ENCODE measurements at places on chromosomes 16 and 17. TPM values are rescaled to one million over a fixed set of nuclear protein-coding genes. Genes with fewer than 3 reads are reported as not detected.

Gene CCL7
- not detected for total RNA-seq

Gene MIS12
- 12.3 TPM for total RNA-seq

Gene PRKCA
- total RNA-seq = 5.1 TPM

Gene OR1A1
- total RNA-seq = not detected

Gene CD300H
- total RNA-seq = not detected

GRCh38 chr16:68079626-68080344 lies 5.4 kb upstream of the NFATC3 start:
- no peak for DNase-seq
- H3K4me1 ChIP-seq = peaks cover 6% of the 10 kb centered on the region
- H3K36me3 ChIP-seq = no peaks in the 10 kb centered on the region
- peak overlapping the region; percentile 56 for H3K27ac ChIP-seq
- no peaks in the 10 kb centered on the region for H3K27me3 ChIP-seq

DNA sequence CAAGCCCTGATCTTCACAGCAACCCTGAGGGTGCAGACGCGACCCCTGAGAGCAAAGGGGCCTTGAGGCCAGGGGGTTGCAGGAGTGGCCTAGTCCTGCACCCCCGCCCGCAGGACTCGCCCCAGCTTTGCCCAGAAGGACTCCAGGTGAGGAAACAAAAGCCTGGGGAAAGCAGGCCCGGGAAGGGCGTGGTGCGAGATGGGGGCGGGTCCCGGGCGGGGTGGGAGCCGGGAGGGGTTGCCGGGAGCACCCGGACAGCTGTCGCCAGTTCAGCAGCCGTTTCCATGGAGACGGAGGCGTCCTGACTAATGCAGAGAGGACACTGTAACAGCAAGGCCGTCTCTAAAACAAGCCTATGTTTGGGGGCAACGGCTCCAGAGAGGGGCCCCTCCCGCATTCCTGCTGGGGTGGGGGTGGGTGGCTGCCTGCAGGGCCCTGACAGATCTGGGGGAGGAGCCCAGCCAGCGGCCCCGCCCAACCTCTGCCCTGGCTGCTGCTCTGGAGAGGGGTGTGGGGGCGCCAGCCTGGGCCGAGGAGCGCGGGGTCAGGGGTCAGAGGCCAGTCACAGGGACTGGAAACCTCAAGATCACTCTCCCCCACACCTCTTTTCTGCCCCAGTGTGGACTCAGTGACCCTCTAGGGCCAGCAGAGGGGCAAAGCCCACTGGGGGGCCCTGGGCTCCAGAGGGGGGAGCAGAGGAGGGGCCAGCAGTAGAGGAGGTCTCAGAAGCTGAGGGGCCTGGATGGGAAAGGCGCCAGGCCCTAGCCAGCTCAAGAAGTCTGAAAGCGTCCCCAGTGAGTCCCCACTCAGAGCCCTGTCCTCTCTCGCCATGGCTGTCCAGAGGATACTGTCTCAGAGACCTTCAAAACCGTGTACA lies 3.1 kb upstream of the TPPP3 start:
- peak; percentile 83 for DNase-seq
- H3K4me1 ChIP-seq = peaks cover 6% of the 10 kb centered on the region
- H3K36me3 ChIP-seq = no peaks in the 10 kb centered on the region
- no peak overlapping the region for H3K4me3 ChIP-seq
- no peaks in the 10 kb centered on the region for H3K27me3 ChIP-seq

- H3K27ac ChIP-seq = peak within 1 kb of the TSS; percentile 93
- DNase-seq = peak; percentile 96
- peak within 1 kb of the TSS; percentile 98 for H3K4me3 ChIP-seq
- no peaks in the 10 kb centered on the region for H3K27me3 ChIP-seq
- no peaks in the 10 kb centered on the region for H3K36me3 ChIP-seq
Measured at GRCh38 chr17:42422958-42423712, at the start of gene CAVIN1. Gene CAVIN1 (minus strand): TSS chr17:42423256. CDS start chr17:42423097, 159 bp downstream.

DNA sequence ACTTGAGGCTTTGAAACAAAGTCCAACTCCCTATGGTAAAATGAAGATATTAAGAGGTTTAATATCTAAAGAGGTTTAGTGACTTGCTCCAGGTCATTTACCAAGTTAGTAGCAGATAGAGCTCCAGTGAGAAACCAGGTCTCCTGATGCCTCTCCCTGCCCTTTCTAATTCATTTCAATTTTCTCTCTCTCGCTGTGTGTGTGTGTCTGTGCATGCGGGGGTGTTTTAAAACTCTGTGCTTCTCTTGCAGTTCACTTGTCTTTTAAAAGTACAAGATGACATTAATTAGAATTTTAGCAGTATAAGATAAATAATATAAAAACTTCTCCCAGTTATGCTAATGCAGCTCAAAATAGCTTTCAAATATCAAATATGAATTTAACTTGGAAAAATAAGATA lies 8.2 kb upstream of the ZP2 start:
- H3K36me3 ChIP-seq = no peaks in the 10 kb centered on the region
- no peak for DNase-seq
- H3K27me3 ChIP-seq = no peaks in the 10 kb centered on the region
- no peak overlapping the region for H3K4me3 ChIP-seq

GRCh38 chr17:75346906-75347305 lies 57.7 kb upstream of the SLC25A19 start:
- H3K4me3 ChIP-seq = no peak overlapping the region
- no peaks in the 10 kb centered on the region for H3K36me3 ChIP-seq
- peak overlapping the region; percentile 10 for H3K27ac ChIP-seq
- no peaks in the 10 kb centered on the region for H3K4me1 ChIP-seq

- H3K36me3 ChIP-seq = no peaks in the 10 kb centered on the region
- H3K27me3 ChIP-seq = no peaks in the 10 kb centered on the region
- DNase-seq = no peak
- no peak overlapping the region for H3K4me3 ChIP-seq
- H3K27ac ChIP-seq = no peak overlapping the region
Measured at GRCh38 chr17:42027961-42028790, 8.3 kb downstream of the NKIRAS2 start.

DNA sequence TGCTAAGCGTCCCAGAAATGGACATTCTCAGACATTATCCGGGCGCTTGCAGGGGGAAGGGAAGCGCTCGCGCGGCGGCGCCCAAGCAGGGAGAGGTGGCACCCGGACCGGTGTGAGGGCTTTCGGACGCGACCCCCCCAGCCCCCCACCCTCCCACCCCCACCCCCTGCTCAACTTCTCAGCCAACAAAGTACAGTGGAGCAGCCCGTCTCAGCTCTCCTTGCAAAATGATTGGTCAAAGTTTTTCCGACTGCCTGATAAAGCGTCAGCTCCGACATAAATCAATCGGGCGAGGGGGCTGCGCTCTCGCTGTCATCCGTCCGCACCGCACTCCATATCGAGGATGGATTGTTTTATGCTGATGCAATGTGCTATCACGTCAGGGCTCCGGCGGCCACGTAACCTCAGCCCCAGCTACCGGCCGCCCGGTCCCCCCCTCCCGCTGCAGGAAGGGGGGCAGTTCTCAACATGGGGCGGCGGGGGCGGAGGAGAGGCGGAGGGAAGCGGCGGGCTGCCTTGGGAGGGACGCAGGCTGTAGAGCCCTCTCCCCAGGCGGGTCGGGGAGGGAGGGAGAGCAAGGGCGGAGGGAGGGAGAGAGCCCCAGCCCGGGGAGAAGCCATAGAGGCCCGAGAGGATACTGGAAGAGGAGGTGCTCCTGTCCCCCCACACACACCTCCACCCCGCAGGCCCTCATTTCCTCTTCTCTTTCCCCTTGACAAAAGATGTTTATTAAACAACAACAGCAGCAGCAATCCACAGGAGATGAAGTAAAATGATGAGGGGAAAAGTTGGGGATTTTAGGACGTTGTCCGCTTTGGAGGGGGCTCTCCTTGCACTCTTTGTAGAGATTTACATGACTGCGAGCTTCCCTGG lies at the start of gene HOXB9:
HOXB9 (minus strand) TSS at position 114 of the 873 bp plus-strand sequence; CDS start at position 25, 89 bp downstream.
- H3K4me3 ChIP-seq = peak within 1 kb of the TSS; percentile 67
- H3K27me3 ChIP-seq = peaks cover 100% of the 10 kb centered on the region
- DNase-seq = no peak
- no peaks in the 10 kb centered on the region for H3K36me3 ChIP-seq
- H3K4me1 ChIP-seq = peaks cover 14% of the 10 kb centered on the region

GRCh38 chr17:37174205-37174604 lies 201.6 kb upstream of the C17orf78 start:
- no peaks in the 10 kb centered on the region for H3K36me3 ChIP-seq
- no peak for DNase-seq
- no peaks in the 10 kb centered on the region for H3K27me3 ChIP-seq
- H3K4me3 ChIP-seq = no peak overlapping the region

GRCh38 chr16:57066625-57067024 lies 25.8 kb upstream of the CPNE2 start:
- no peak overlapping the region for H3K27ac ChIP-seq
- no peak overlapping the region for H3K4me3 ChIP-seq
- H3K4me1 ChIP-seq = no peaks in the 10 kb centered on the region
- H3K27me3 ChIP-seq = no peaks in the 10 kb centered on the region
- H3K36me3 ChIP-seq = no peaks in the 10 kb centered on the region

- H3K36me3 ChIP-seq = no peaks in the 10 kb centered on the region
- H3K27me3 ChIP-seq = peaks cover 2% of the 10 kb centered on the region
- H3K4me1 ChIP-seq = no peaks in the 10 kb centered on the region
- H3K27ac ChIP-seq = no peak overlapping the region
- DNase-seq = no peak
Measured at GRCh38 chr16:86910161-86910769, 331.9 kb downstream of the FOXL1 start.

DNA sequence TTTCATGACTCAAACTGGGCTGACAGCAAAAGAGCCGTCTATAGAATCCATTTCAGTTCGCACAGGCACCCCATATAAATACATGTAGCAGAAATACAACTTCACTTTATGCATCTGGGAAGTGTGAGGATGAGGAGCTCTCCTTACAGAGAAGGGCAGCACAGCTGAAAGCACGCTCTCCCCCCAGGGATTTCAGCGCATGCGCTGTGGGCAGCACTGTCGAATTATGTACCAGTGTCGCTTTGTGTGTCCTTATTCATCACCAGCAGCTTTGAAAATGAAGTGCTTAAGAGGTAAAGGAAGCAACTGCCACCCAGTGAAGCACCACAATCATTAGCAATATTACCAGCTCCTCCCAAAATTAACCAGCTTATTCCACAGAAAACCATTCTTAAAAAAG lies 39.9 kb downstream of the CEP95 start:
- no peak for DNase-seq
- no peak overlapping the region for H3K27ac ChIP-seq
- no peaks in the 10 kb centered on the region for H3K4me1 ChIP-seq
- no peaks in the 10 kb centered on the region for H3K36me3 ChIP-seq
- no peak overlapping the region for H3K4me3 ChIP-seq

DNA sequence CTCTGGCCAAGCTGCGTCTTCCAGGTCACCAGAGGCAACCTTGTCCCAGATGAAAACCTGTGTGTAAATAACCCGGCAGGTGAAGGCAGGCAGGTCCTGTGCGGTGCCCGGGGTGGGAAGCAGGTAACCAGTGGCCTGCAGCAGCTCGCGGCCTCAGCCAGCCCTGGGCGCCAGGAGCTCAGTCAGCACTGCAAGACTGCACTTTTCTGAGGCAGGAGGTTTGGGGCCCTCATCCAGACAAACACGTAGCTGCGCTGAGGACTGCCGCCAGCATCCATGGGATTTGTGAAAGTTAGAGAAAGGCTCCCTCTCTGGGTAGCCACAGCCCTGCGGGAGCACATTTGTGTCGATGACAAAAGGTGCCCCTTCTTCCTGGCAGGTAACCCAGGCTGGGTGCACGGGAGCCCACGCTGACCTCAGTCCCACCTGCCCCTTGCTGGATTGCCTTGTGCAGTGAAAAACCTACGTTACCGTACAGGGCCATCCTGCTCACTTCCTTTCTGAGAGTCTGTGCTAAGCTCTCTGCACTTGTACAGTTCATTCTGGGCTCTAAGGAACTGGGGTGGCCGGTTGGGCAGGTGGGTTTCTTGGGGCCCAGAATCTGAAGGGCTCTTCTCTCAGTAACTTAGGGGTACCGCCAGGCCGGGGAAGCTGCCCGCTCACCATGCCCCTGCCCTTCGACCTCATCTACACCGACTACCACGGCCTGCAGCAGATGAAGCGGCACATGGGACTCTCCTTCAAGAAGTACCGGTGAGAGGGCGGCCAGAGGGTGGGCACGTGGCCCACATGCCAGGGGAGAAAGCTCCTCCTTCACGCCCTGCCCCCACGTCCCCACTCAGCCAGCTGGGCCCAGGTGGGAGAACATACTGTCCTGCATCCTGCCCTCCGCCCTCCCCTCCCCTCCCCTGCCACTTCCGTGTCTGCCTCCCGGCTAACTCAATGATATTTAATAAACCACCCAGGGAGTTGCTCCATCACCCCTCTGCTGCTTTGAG lies 56.4 kb downstream of the MGAT5B start:
- no peaks in the 10 kb centered on the region for H3K4me1 ChIP-seq
- H3K4me3 ChIP-seq = no peak overlapping the region
- no peaks in the 10 kb centered on the region for H3K27me3 ChIP-seq
- DNase-seq = no peak

DNA sequence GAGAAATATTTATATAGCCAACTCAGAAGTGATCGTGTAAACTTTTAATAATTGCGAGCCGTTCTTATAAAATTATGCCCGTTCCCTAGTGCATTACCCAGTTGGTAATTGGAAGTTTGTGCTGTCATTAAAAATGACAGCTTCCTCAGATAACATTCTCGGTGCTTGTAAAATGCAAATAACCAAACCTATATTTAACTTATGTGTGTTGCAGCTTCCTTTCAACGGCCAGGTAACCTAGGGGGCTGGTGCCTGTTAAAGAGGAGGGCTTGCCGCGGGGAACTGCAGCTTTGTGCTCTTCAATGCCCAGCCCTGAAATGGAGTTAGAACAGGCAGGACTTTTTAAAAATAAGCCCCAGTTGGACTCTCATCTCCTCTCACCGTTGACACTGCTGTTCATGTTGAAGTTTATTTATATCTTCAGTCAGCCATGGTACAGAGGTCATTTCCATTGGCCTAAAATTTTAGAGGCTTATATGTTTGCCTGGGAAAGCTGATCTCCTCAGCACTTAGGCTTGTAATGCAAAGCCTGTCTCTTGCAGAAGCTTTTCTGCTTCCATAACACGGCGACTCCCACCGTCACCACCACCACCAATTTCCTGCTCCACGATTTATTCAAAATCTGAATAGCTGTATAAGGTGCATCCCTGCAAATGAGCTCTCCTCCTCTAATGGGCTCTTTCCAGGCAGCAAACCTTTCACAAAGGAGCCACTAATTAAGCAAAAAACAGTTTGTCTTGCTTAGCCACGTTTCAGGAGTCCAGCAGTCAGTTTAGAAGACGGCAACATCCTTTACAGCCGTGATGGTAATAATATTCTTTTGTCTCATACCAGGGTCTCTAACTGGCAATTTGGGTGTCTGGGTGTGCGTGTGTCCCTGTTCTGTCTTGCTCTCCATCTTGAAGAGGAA lies 74.7 kb downstream of the RPA1 start:
- no peak overlapping the region for H3K27ac ChIP-seq
- no peaks in the 10 kb centered on the region for H3K27me3 ChIP-seq
- H3K4me3 ChIP-seq = no peak overlapping the region
- no peaks in the 10 kb centered on the region for H3K36me3 ChIP-seq

DNA sequence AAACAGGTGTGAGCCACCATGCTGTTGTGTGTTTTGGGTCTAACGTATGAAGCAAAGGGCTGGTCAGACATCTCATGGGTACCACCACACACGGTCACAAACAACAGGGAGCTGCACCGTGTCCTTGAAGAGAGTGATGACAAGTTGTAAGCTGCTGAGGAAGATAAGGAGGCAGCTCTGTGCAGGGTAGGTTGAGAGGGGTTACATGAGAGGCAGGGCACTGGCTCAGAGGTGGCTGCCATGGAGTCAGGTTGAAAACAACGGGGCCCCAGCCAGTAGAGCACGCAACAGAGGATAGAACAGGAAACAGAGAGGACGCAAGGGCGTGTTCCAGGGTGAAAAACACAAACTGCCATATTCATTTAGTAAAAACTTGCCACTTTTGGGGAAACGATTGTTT lies 52.2 kb downstream of the TRARG1 start:
- H3K4me3 ChIP-seq = no peak overlapping the region
- no peaks in the 10 kb centered on the region for H3K4me1 ChIP-seq
- DNase-seq = no peak
- H3K27ac ChIP-seq = no peak overlapping the region
- H3K36me3 ChIP-seq = no peaks in the 10 kb centered on the region
- no peaks in the 10 kb centered on the region for H3K27me3 ChIP-seq

Data from breast epithelium (tissue), 4 donors.